ENCODE measurements at places on chromosomes 3 and 15.
A peak's percentile ranks its signal among the peaks of the same experiment; 100 is the strongest.

GRCh38 chr3:137024348-137024747 lies 66.6 kb downstream of the IL20RB start:
- DNase-seq = no peak

DNA sequence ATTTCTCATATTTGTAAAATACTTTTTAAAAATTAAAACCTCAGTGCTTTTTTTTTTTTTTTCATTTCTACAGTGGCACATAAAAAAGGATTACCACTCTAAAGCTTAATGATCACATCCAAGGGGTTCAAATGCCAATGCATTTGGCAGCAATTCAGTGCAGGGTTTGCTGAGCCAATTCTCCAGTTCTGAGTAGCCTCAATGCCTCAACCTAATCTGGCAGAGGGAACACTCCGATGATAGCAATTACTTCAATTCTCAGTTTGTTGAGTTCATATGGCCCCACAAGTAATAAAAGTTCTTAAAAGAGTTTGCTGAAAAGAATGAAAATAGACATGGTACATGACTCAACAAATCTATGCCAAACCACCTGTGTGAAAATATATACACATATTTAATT lies 79.3 kb upstream of the RBMS3 start:
- DNase-seq = no peak

- DNase-seq = no peak
Observed at GRCh38 chr3:185540695-185541094, 11.7 kb downstream of the LIPH start.

- DNase-seq = peak; percentile 14
Observed at GRCh38 chr3:65578861-65579260, 459.9 kb downstream of the MAGI1 start.

DNA sequence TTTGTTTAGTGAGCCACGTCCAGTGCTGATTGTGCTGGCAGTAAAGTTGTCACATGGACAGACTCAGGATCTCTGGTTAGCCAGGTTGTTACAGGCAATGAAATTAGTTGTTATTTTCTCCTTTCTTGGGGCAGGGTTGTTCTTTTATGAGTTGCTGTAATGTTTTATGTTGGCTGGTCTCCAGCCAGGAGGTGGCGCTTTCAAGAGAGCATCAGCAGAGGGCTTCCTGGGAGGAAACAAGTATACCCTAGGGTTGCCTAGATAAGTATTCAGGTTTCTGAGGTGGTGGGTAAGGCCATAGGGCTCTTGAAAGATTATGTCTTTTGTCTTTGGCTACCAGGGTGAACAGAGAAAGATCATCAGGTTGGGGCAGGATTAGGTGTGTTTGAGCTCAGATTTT lies 14.5 kb upstream of the CFAP20DC start:
- no peak for DNase-seq

DNA sequence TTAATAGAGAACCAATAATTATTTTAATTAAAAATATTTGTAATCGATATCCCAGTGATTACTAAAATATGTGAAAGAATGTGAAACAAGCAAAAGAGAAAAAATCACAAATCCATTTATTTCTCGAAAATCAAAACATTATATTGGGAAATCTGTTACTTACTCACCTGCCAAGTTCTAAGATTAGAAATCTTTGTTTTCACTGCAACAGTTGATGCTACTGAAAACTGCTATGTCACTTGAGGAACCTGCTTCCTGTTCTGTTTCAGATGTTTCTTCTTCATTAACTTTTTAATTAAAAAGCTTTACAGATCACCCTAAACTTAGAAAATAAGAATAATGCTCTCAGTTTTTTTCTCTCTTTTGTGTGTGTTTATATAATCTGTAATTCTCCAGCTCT lies 13.7 kb upstream of the DPH6 start:
- no peak for DNase-seq

DNA sequence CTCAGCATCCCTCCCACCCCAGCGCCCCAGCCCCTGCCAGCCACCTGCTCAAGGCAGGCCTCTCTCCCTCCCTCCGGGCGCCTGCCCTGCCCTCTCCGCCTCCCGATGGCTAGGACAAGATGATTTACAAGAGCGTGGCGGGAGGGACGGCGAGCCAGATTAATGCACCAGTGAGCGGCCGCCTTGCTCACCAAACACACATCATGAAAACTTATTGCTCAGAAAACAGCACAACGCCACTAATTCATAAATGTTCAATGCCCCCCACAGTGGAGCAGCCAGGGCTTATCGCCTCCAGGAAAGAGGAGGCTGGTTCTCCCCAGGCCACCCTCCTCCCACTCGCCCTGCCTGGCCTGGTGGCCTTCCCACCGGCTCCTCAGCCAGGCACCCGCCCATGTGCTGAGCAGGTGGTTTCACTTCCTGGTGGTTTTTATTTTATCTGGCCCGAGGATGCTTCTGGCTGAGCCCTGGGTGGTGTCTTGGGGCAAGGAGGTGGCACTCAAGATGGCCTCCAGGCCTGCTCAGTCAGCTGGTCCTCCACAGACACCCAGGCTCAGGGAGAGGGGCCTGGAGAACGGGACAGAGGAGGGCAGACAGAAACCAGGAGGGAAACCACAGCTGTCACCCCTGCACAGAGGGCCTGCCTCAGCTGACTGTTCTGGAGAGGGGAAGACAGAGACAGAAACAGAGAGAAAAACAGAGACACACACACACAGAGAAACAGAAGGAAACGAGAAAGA lies 284.9 kb downstream of the UACA start:
- DNase-seq = no peak

DNA sequence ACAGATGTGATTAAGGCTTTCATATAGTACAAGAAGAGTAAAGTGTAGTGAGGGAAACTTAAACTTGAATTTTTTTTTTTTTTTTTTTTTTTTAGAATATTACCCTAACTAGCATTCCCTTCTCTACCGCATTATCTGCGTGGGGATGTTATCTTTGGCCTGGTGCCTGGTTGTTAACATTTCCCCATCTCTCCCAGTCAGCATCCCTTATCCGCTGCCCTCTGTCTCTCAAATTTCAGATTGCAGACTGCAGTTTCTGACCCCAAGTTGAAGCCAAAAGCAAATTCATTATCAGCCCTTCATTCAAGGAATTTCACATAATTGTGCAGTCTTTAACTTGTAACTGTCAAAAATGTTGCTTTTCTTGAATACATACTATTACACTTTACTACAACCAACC lies 353.0 kb downstream of the PLOD2 start:
- DNase-seq = peak; percentile 49

GRCh38 chr3:105960381-105960780 lies 91.6 kb upstream of the CBLB start:
- DNase-seq = no peak

DNA sequence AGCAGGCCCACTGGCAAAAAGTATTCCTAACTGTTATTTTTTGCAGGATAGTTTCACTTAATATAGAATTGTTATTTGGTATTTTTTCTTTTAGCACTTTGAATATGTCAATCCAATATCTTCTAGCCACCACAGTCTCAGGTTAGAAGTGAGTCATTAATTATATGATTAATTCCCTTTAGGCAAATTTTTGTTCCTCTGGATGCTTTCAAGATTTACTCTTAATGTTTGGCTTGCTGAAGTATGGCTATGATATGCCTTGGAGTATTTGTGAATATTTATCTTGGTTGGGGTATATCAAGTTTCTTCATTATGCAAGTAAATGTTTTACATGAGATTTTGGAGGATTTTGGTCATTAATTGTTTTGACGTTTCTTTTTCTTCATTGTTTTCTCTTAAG lies 152.1 kb upstream of the ALCAM start:
- no peak for DNase-seq

- no peak for DNase-seq
Observed at GRCh38 chr3:18862077-18862476, 286.2 kb upstream of the KCNH8 start.
